Activated CD8-positive, alpha-beta T cell treated with anti-CD3 and anti-CD28 coated beads, Interleukin-2, amount 10 ng/mL, durations not matched to agents 7 days and 5 days (primary cell): ENCODE measurements at places on chromosomes 12 and 14. TPM values are rescaled to one million over a fixed set of nuclear protein-coding genes. Genes with fewer than 3 reads are reported as not detected.

DNA sequence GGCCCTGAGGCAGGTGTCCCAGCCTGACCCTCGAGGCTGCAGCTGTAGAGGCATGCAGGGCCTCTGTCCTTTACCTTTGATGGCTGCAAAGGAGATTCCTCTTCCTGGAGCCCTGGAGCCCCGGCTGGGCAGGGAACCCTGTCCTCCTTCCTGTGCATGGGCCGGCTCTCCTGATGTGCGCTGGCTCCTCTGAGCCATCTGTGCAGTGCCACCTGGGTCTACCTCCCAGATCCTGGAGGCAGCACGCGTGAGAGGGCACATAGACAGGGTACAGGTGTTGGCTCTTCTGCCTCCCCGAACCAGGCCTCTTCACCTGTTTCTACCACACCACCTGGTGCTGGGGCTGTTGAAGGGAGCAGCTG, 115.1 kb downstream of the BEGAIN start:
- H3K27me3 ChIP-seq = no peaks in the 10 kb centered on the region
- H3K27ac ChIP-seq = no peak overlapping the region
- H3K4me3 ChIP-seq = no peak overlapping the region
- no peak for DNase-seq
- H3K4me1 ChIP-seq = peaks cover 8% of the 10 kb centered on the region

- H3K27me3 ChIP-seq = no peaks in the 10 kb centered on the region
- no peak overlapping the region for H3K27ac ChIP-seq
- H3K4me3 ChIP-seq = no peak overlapping the region
- H3K4me1 ChIP-seq = peaks cover 1% of the 10 kb centered on the region
These were observed 25.7 kb downstream of the R3HDM2 start for GRCh38 chr12:57404966-57405640.

DNA sequence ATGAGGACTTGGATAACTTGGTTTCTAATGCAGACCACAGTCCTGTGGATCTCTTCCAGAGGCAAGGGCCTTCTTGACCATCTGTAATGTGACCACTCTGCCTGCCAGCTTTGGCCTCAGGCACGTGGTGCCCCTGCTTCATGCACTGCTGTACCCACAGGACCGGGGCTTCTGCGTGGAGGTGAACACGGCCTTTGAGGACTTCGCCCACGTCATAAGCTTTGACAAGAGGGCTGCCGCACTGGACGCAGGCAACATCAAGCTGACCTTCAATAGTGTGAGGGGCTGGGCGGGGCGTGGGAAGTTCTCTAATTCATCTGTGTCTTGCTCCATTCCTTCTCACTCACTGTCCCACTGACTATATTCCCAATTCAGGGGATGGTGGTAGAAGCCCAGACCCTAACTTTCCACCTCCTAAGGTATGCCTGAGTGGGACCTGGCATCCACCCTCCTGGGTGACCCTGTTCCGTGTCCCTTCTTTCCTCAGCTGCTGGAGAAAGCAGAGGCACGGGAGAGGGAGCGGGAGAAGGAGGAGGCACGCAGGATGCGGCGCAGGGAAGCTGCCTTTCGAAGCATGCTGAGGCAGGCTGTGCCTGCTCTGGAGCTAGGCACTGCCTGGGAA, 18.5 kb downstream of the PRPF40B start:
- H3K27me3 ChIP-seq = no peaks in the 10 kb centered on the region
- H3K27ac ChIP-seq = no peak overlapping the region
- peaks cover 26% of the 10 kb centered on the region for H3K36me3 ChIP-seq
- peaks cover 27% of the 10 kb centered on the region for H3K4me1 ChIP-seq

The SLC6A13 gene
- total RNA-seq = 0.26 TPM

The RAB15 gene
- 2.8 TPM for total RNA-seq

DNA sequence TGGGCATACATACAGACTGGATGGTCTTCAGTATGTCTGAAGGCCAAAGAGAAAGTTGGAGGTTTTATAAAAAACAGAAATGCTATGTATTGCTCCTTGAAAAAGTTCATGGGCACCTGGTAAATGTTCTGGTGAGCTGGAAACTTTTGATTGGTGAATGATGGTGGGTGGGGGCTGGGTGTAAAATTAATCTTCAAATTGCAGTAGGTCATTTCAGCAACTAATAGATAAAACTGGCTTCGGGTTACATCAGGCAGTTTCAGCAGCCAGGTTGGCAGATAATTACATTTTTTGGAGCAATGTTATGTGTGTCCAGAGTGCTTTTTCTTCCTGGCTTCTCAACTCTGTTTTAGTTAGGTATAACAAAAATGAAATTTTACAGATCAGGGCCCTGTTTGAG, 35.3 kb downstream of the SDR9C7 start:
- no peak overlapping the region for H3K27ac ChIP-seq
- H3K36me3 ChIP-seq = peaks cover 3% of the 10 kb centered on the region

- no peak overlapping the region for H3K4me3 ChIP-seq
- no peak overlapping the region for H3K27ac ChIP-seq
- H3K36me3 ChIP-seq = no peaks in the 10 kb centered on the region
- H3K27me3 ChIP-seq = no peaks in the 10 kb centered on the region
- DNase-seq = no peak
- no peaks in the 10 kb centered on the region for H3K4me1 ChIP-seq
These were observed 55.5 kb upstream of the NPAS3 start for GRCh38 chr14:32883188-32883587.

DNA sequence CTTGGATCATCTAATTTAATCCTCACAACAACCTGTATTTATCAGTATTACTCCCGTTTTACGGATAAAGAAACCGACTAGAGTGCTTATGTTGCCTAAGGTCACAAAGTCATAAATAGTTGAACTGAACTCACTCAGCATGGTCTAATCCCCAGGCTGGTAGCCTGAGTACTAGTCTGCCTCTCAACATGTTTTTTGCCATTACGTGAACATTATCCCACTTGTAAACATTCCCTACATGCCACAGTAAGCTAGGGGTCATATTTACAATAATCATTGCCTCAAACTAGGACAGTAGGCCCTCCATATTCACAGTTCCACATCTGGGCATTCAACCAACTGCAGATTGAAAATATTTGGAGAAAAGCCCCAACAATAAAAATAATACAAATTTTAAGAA, 12.1 kb downstream of the SNRPF start:
- no peak overlapping the region for H3K4me3 ChIP-seq
- DNase-seq = no peak
- no peak overlapping the region for H3K27ac ChIP-seq
- H3K4me1 ChIP-seq = no peaks in the 10 kb centered on the region

DNA sequence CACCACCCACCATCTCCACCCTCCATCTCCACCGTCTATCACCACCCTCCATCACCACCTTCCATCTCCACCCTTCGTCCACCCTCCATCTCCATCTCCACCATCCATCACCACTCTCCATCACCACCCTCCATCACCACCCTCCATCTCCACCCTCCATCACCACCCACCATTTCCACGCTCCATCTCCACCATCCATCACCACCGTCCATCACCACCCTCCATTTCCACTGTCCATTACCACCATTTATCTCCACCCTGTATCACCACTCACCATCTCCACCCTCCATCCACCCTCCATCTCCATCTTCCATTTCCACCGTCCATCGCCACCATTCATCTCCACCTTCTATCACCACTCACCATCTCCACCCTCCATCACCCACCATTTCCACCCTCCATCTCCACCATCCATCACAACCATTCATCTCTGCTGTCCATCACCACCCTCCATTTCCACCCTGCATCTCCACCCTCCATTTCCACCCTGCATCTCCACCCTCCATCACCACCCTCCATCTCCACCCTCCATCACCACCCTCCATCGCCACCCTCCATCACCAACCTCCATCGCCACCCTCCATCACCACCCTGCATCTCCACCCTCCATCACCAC, 6.1 kb upstream of the CEP170B start:
- H3K27me3 ChIP-seq = peaks cover 4% of the 10 kb centered on the region
- H3K36me3 ChIP-seq = no peaks in the 10 kb centered on the region
- no peak for DNase-seq
- H3K27ac ChIP-seq = no peak overlapping the region

The PLA2G1B gene
- not detected for total RNA-seq

DNA sequence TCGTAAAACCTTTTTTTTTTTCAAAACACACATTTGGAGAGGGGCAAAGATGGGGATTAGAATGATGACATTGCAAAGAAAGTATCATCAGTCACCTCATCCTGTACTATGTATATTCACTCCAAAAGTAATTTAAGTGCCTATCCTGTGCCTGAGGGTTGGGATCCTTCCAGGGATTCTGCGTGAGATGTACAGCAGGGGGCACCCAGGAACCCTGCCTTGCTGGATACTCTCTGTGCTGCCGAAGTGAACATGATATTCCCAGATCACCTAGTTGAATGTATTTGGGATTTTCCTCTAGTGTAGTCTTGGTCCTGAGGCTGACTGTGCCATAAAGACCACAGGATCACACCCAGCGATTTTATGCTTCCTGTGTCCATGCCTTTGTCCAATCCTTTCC, 372.7 kb downstream of the IPO8 start:
- H3K27ac ChIP-seq = no peak overlapping the region
- no peaks in the 10 kb centered on the region for H3K4me1 ChIP-seq
- H3K4me3 ChIP-seq = no peak overlapping the region
- no peaks in the 10 kb centered on the region for H3K36me3 ChIP-seq
- no peaks in the 10 kb centered on the region for H3K27me3 ChIP-seq

DNA sequence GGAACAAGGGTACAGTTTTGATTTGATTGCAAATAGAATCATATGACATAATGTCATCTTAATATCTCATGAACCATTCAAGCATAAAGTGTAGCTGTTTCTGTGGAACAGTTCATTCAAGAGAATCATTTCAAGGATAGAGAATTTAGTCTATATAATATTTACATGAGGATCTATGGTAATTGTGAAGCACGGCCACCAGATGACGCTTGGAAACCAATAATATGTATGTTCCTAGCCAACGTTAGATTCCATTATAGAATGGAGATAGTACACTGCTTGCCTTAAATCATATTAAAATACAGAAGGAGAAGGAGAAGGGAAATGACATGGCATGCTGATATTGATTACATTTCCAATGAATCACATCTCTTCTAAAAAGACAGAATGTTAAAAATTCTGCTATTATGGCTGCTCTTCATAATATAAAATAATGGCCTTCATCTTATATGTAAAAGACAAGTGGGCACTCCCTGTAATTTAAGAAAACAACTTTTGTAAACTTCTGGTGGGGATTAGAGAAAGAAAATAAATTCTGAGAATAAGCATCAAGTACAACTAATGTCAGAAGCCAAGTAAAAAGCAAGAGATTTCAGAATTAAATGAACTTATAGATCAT, 351.0 kb downstream of the NAV3 start:
- no peak overlapping the region for H3K4me3 ChIP-seq
- DNase-seq = no peak
- no peaks in the 10 kb centered on the region for H3K4me1 ChIP-seq
- H3K27me3 ChIP-seq = no peaks in the 10 kb centered on the region
- no peaks in the 10 kb centered on the region for H3K36me3 ChIP-seq

- peak overlapping the region; percentile 26 for H3K4me3 ChIP-seq
- peak; percentile 38 for DNase-seq
- H3K27me3 ChIP-seq = no peaks in the 10 kb centered on the region
- peaks cover 7% of the 10 kb centered on the region for H3K36me3 ChIP-seq
- H3K4me1 ChIP-seq = peaks cover 93% of the 10 kb centered on the region
- H3K27ac ChIP-seq = peak overlapping the region; percentile 75
These were observed 8.5 kb downstream of the CTDSP2 start for GRCh38 chr12:57837864-57838562.

The KCNA5 gene
- total RNA-seq = not detected

The RHEBL1 gene
- 9.9 TPM for total RNA-seq

- no peak for DNase-seq
- H3K27me3 ChIP-seq = no peaks in the 10 kb centered on the region
- no peaks in the 10 kb centered on the region for H3K36me3 ChIP-seq
- no peak overlapping the region for H3K27ac ChIP-seq
- no peak overlapping the region for H3K4me3 ChIP-seq
These were observed 251.0 kb upstream of the FOXG1 start for GRCh38 chr14:28515571-28515970.

The PMCH gene
- not detected for total RNA-seq
